ENCODE measurements at places on chromosomes 11 and 22. TPM values are rescaled to one million over a fixed set of nuclear protein-coding genes. Genes with fewer than 3 reads are reported as not detected.

Gene RBMXL2
- not detected for total RNA-seq

Gene GGTLC2
- total RNA-seq: not detected

GRCh38 chr11:65126624-65127274 lies 4.6 kb downstream of the MRPL49 start:
- peaks cover 32% of the 10 kb centered on the region for H3K36me3 ChIP-seq
- peaks cover 14% of the 10 kb centered on the region for H3K4me1 ChIP-seq
- DNase-seq: no peak
- H3K27ac ChIP-seq: no peak overlapping the region

Gene TRPM5
- 0.07 TPM for total RNA-seq

- no peak overlapping the region for H3K27ac ChIP-seq
- H3K4me3 ChIP-seq: no peak overlapping the region
- peaks cover 8% of the 10 kb centered on the region for H3K4me1 ChIP-seq
- DNase-seq: no peak
Measured at GRCh38 chr11:47354913-47355282, 2.4 kb upstream of the MYBPC3 start.

GRCh38 chr11:105991888-105992287 lies 30.2 kb downstream of the MSANTD4 start:
- H3K4me1 ChIP-seq: no peaks in the 10 kb centered on the region
- no peak overlapping the region for H3K27ac ChIP-seq
- peaks cover 24% of the 10 kb centered on the region for H3K36me3 ChIP-seq
- DNase-seq: no peak
- no peaks in the 10 kb centered on the region for H3K27me3 ChIP-seq
- no peak overlapping the region for H3K4me3 ChIP-seq

DNA sequence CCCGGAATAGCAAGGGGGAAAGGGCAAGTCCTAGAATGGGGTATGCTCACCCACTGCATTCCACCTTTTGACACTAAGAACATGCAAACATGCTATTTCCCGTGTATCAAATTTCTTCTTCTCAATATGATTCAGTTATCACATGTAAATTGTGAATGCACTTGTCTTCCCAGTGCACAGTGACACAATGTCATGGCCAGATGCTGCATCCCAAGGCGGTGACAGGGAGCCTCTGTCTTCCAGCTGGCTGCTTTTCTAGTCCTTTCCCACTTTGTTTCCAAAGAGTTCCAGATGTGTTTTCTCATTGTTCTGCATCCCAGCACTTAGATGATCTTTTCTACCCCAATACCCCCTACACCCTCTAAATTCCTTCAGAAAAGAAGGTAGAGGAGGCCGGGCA lies 12.4 kb downstream of the SLC25A18 start:
- no peak overlapping the region for H3K27ac ChIP-seq
- H3K36me3 ChIP-seq: no peaks in the 10 kb centered on the region
- H3K4me1 ChIP-seq: no peaks in the 10 kb centered on the region
- no peak overlapping the region for H3K4me3 ChIP-seq
- no peaks in the 10 kb centered on the region for H3K27me3 ChIP-seq

Gene MS4A6E
- not detected for total RNA-seq

GRCh38 chr11:127242676-127243075 lies 242.1 kb upstream of the KIRREL3 start:
- H3K27me3 ChIP-seq: no peaks in the 10 kb centered on the region
- no peak for DNase-seq
- H3K27ac ChIP-seq: no peak overlapping the region
- no peaks in the 10 kb centered on the region for H3K36me3 ChIP-seq
- H3K4me3 ChIP-seq: no peak overlapping the region

DNA sequence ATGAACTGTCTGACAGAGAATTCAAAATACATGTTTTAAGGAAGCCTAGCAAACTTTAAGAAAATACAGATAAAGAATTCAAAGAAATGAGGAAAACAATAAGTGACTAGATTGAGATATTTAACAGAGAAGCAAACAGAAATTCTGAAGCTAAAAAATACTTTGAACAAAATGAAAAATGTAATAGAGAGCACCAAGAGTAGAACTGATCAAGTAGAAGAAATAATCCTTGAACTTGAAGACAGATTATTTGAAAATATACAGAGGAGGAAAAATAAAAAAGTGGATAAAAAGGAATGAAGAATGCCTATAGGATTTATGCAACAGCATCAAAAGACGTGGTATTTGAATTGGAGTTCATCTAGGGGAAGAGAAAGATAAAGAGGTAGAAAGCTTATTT lies 101.9 kb upstream of the OR4B1 start:
- no peak for DNase-seq
- no peak overlapping the region for H3K4me3 ChIP-seq
- no peak overlapping the region for H3K27ac ChIP-seq
- peaks cover 64% of the 10 kb centered on the region for H3K36me3 ChIP-seq
- no peaks in the 10 kb centered on the region for H3K27me3 ChIP-seq

- H3K4me3 ChIP-seq: no peak overlapping the region
- H3K27ac ChIP-seq: no peak overlapping the region
- DNase-seq: no peak
- H3K4me1 ChIP-seq: peaks cover 77% of the 10 kb centered on the region
- no peaks in the 10 kb centered on the region for H3K27me3 ChIP-seq
- peaks cover 74% of the 10 kb centered on the region for H3K36me3 ChIP-seq
Measured at GRCh38 chr11:102427068-102427467, 25.5 kb downstream of the TMEM123 start.

GRCh38 chr22:44926491-44927415 lies 83.1 kb downstream of the PHF21B start:
- H3K4me1 ChIP-seq: no peaks in the 10 kb centered on the region
- no peak for DNase-seq
- no peak overlapping the region for H3K4me3 ChIP-seq
- H3K36me3 ChIP-seq: no peaks in the 10 kb centered on the region
- H3K27me3 ChIP-seq: peaks cover 5% of the 10 kb centered on the region

- no peak for DNase-seq
- no peaks in the 10 kb centered on the region for H3K4me1 ChIP-seq
- no peak overlapping the region for H3K27ac ChIP-seq
- no peaks in the 10 kb centered on the region for H3K36me3 ChIP-seq
- H3K4me3 ChIP-seq: no peak overlapping the region
Measured at GRCh38 chr11:22711880-22712279, 45.5 kb downstream of the GAS2 start.

Gene SLC35F2
- 7.8 TPM for total RNA-seq

DNA sequence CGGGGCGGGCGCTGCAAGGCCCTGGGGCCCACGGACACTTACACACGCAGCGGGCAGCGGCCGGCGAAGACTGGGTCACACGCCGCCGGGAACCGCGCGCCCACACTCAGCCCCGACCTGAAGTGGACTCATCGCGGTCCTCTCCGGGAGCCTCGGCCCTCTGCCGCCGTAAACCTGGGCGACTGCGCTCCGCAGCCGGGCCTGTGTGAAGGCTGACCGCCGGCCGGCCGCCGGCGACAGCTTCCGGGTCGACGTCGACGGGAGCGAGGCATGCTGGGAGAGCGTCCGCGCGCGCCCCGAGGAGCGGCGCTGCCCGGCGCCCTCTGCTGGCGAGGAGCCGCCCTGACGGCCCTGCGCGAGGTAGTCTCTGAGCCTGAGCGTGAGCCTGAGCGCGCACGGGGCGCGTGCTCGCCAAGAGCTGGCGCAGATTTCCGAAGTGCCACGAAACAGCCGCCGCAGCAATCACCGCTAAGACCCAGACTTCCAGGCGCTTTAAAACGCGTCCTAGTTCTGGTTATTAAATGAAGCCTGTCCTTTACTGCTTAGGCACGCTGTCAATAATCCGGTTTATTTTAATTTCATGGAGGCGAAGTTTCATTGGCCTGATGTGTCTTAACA lies at the start of gene SNX19:
Gene SNX19, minus strand, starts transcription at position 242 of the 618 bp plus-strand sequence. CDS start 540 bp downstream, outside the sequence.
- peaks cover 41% of the 10 kb centered on the region for H3K36me3 ChIP-seq
- H3K4me3 ChIP-seq: peak within 1 kb of the TSS; percentile 81
- H3K27ac ChIP-seq: peak within 1 kb of the TSS; percentile 91
- peak; percentile 91 for DNase-seq
